ENCODE measurements at places on chromosomes 3 and 15.

GRCh38 chr3:187519428-187519890, 150.7 kb downstream of the SST start:
- DNase-seq = no peak

DNA sequence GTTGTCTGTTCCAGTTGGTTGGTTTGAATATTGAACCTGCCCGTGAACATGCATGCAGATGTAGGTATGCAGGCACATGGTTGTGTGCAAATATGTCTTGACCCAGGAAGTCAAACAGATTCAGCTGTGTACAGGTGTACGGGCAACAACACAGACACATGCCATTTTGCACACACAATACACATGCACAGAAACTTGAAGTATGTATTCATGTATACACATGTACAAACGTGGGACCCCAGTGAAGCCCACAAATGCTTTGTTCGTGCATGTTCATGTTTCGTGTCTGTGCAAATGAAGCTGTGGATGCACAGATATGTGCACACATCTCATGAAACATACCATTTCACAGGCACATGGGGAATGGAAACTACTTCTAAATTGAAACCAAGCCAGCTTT, 30.7 kb downstream of the IDH3A start:
- DNase-seq = no peak

GRCh38 chr3:160413613-160414248, 14.3 kb downstream of the SMC4 start:
- DNase-seq = peak; percentile 90

GRCh38 chr3:163328680-163329079, 1749.6 kb downstream of the SI start:
- DNase-seq = peak; percentile 14

DNA sequence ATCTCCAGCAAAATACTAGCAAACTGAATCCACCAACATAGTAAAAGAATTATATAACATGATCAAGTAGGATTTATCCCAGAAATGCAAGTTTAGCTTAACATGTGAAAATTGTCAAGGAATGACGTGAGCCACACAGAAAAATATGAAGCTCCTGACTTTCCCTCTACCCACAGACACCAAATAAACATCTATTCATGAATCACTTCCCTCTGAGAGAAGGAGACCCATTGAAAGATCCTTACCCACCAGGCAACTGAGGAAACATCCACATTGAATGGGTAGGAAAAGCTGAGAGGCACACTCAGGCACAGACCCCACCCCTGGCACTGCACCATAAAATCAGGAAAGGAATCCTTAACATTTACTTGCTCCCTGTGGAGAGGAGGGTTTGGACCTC, 102.2 kb upstream of the MANF start:
- no peak for DNase-seq

GRCh38 chr15:32825219-32825618, 107.4 kb downstream of the GREM1 start:
- no peak for DNase-seq

- no peak for DNase-seq
These were observed 130.2 kb upstream of the CFAP20DC start for GRCh38 chr3:59180006-59180405.

DNA sequence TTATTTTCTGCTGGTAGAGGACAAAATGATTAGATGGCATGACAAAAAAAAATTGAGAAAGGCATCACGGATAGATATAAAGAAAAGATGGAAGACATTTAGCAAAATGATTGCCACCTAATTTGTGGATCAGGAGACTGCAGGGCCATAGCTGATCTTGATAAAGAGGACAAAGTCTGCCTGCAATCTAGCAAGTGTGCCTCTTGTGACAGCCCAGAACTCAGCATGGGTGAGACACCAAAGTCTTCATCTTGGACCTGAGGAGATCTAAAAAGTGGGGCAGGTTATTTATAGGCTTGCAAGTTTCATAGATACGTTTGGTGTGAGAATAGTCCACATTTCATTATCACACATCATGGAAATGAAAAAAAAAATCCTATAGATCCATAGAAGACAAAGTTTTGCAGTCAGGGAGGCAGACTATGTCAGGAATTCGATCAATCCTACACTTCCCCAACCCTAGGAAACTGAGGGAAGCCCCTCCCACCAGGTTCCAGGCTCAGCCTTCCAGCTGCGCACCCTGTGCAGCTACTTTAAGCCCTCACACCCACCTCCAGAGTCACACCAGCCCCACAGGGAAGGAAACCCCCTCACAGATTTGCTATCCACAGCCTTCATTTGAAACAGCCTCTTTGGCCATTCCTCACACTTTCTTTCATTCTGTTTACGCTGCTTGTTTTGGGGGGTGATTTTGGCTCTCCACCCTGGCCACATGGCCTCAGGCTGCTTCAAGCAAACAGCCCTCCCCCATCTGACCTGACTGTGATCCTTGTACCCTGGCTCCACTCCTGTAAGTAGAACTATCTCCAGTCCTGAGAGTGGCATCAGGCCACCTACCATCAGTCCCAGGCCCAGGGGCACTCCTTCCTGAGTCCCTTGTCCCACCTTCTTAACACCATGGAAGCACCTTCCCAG, 28.1 kb upstream of the KLHL6 start:
- DNase-seq = no peak

- no peak for DNase-seq
These were observed 238.7 kb downstream of the CPNE4 start for GRCh38 chr3:131796111-131796510.

GRCh38 chr3:59245300-59245858, 195.6 kb upstream of the CFAP20DC start:
- DNase-seq = no peak

Data from NAMALWA (cell line).